Stimulated activated CD4-positive, alpha-beta T cell treated with anti-CD3 and anti-CD28 coated beads, TNF-alpha, amount 100 ng/mL, for 4 hours (primary cell): ENCODE measurements at places on chromosomes 7 and 10.

DNA sequence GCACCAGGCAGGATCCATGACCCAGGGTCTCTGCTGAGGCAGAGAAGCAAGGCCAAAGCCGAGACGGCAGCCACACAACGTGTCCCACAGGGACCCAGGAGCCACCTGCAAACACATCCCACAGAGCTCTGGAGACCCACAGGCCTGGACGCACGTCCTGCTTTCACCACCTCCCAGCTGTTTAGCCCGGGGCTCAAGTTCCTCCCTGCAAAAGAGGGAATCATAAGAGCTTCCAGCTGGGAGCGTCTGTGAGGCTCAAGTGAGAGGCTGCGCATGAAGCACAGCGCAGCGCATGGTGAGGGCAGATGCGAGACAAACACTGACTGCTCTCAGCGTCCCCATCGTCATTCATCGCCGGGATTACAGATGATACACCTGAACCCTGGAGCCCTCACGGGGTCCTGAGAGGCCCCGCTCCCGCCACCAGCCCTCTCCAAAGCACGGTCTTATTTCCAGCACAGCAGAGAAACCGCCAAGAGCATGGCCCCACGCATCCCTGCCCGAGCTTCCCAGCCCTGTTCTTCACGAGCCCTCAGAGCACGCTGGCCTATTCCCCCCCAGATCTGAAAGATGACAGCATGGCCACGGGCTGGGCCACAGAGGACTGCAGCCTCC lies 88.7 kb downstream of the MAD1L1 start:
- no peak for DNase-seq

- no peak for DNase-seq
Observed at GRCh38 chr10:97067716-97068391, 117.9 kb downstream of the SLIT1 start.

DNA sequence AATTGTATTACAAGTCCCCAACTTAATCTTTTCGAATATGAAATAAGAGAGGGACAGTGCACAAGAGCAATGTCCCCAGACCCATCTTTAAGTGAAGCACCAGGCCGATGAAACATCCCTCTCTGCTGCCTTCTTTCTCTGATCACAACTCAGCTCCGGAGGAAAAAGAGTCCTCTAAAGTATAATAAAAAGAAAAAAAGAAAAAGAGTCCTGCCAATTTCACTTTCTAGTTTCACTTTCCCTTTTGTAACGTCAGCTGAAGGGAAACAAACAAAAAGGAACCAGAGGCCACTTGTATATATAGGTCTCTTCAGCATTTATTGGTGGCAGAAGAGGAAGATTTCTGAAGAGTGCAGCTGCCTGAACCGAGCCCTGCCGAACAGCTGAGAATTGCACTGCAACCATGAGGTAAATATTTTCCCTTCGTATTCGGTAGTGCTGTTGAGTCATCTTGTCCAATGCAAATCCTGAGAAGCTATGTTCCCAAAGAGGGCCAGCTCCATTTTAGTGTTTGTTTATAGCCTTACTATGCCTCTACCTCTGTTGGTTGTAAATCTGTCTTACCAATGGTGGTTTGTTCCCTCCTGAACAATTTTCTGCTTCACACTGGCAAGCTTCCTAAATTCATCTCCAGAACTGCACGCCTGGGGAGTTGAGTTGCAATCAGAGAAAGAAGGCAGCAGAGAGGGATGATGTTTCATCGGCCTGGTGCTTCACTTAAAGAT lies at the start of gene IFIT2:
IFIT2 (plus strand) TSS at position 326 of the 725 bp plus-strand sequence; CDS start at position 404, 78 bp downstream.
- DNase-seq = no peak

GRCh38 chr10:62843600-62843999 lies 27.4 kb upstream of the EGR2 start:
- no peak for DNase-seq

DNA sequence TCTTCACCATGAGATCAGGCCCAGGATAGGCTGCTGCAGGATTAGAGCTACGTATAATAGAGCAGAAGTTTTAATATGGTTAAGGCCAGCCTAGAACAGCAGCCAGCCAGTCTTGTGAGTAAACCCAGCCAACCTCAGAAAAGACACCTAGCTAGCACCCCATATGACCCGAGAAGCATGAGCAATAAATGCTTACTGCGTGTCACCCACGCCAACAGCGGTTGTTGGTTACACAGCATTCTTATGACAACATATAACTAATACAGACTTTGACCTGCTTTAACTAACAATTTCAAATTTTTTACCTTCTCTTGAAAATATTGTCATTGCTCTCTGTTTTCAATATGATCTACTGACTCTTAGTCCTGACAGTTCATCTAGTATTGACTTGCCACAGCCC lies 105.7 kb downstream of the HBP1 start:
- no peak for DNase-seq

- no peak for DNase-seq
Observed at GRCh38 chr10:112352044-112352443, 21.9 kb upstream of the ACSL5 start.

DNA sequence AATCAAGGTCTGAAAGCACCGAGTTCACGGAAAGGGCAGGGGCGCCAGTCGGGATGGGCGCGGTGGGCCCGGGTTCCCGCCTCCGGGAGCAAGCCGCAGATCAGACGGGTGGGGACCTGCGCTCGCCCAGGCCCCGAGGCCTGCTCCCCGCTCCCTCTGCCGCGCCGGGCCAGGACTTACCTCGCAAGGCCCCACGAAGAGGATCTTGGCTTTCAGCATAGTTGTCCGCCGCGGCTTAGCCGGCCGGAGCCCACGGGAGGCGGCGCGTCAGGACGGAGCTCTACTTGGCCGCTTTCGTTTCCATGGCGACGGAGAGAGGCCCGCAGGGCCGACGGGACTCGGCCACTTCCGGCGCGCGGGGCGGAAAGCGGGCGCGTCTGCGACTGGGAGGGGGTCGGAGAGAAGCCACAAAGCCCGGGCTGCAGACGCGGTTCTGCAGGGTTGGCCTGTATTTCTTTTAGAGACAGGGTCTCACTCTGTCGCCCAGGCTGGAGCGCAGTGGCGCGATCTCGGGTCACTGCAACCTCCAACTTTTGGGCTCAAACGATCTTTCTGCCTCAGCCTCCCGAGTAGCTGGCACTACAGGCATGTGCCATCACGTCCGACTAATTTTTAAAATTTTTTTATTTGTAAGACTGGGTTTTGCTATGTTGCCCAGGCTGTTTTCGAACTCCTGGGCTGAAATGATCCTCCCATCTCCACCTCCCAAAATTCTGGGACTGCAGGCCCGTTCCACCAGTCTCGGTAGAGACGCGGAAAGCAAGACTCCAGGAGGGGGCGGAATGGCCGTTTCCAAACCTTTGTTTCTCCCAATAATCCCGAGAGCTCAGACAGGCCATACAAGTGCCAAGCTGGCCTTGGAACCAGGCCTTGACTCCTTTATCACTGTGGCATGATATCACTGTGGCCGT lies at the start of gene IFT22:
IFT22 (minus strand) TSS at position 322 of the 911 bp plus-strand sequence; CDS start at position 219, 103 bp downstream.
- DNase-seq = peak; percentile 69

- DNase-seq = no peak
Observed at GRCh38 chr7:76225379-76225778, 23.7 kb downstream of the SRRM3 start.

GRCh38 chr7:74457007-74457406 lies 3.3 kb downstream of the GTF2IRD1 start:
- no peak for DNase-seq

GRCh38 chr10:97977673-97978072 lies 52.7 kb downstream of the CRTAC1 start:
- DNase-seq = no peak

GRCh38 chr7:116730097-116731022 lies 58.4 kb downstream of the MET start:
- DNase-seq = no peak

GRCh38 chr10:66780796-66781195 lies 145.0 kb upstream of the LRRTM3 start:
- no peak for DNase-seq

- no peak for DNase-seq
Observed at GRCh38 chr7:111238886-111239285, 148.0 kb downstream of the LRRN3 start.

DNA sequence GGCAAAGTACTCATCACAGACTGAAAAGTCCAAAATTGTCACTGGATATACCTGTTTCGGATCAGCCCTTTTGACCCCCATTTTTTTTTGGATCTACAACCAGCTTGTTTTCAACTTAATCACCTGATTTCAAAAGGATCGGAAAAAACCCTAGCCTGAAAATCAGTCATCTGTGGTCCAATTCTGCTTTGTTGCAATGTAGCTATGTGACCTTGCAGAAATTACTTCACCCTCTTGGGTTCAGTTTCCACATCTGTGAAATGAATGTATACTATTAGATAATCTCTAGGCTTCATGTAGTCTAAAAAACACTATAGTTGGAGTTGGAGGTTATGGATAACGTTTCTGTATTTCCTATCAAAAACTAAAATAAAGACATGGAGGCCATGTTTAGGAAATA lies 37.1 kb downstream of the STEAP4 start:
- no peak for DNase-seq

- no peak for DNase-seq
Observed at GRCh38 chr7:53603461-53603860, 568.0 kb downstream of the POM121L12 start.

GRCh38 chr10:114373631-114374030 lies 30.7 kb downstream of the AFAP1L2 start:
- no peak for DNase-seq

DNA sequence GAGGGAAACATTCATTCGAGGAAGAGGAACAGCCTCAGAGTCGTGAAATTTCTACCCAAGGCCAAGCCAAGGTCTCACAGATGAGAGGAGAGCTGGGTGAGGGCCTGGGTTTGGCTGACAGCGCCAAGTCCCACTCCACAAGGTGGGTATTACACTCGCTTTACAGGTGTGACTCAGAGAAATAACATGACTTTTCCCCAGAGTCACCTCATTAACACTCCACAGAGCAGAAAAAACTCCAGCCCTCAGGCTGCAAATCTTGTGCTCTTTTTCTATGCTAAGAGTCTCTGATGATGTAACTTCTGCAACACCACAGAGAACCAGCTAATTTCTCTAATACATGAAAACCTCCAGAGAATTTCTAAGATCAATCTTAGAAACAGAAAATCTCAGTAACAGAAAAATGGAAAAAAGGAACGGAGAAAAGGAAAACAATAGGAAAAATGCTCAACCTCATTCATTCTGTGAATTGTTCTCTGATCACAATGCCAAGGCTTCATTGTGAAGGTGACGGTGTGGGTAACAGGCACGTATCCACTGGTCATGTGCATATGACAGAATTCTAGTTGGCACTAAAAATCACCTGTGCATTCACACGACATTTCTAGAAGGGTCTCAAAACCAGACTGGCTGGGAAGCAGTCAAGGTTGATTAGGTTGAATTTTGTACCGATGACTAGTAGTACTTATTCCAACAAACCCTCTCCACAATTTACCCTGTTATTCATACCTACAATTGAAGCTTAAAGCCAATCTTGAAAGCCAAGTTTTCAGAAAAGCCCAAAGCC lies 20.3 kb downstream of the YWHAG start:
- no peak for DNase-seq

- no peak for DNase-seq
Observed at GRCh38 chr10:3787816-3788215, 2.8 kb upstream of the KLF6 start.

- no peak for DNase-seq
Observed at GRCh38 chr7:45657890-45658715, 83.9 kb downstream of the ADCY1 start.

DNA sequence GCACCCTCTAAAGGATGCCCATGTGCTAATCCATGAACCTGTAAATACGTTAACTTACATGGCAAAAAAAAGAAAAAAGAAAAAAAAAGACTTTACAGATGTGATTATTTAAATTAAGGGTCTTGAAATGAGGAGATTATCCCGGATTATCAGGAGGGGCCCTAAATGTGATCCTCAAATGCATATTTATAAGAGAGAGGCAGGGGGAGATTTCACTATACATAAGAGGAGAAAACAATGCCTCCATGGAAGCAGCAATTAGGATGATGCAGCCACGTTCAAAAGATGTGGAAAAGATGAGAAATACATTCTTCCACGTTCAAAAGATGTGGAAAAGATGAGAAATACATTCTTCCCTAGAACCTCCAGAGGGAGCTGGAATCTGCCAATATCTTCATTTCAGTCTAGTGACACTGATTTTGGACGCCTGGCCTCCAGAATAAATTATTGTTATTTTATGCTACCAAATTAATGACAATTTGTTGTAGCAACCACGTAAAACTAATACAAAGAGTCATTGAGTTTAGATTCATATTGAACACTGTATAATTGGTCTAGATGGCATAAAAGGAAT lies 328.4 kb upstream of the GNAI1 start:
- DNase-seq = no peak

DNA sequence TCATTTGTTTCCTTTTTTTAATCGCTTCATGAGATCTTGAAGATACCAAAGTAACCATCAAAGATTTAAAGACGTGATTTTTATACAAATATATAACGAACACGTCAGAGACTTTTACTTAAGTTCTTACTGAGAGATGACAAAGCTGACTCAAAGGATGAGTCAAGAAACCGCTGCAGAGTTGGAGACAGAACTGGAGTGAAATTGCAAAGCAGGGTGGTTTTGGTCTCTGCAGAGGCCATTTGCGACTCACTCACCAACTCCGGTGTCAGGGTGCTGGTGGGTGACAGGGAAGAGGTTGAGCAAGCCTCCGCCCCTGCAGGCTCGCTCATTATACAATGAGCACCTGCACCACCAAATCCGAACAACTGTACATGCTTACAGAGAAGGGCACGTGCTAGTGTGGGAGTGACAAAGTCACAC lies 75.2 kb downstream of the DNAJB6 start:
- DNase-seq = no peak

GRCh38 chr7:25238066-25238725 lies 9.9 kb upstream of the NPVF start:
- DNase-seq = no peak

GRCh38 chr10:112807013-112807412 lies 143.0 kb upstream of the TCF7L2 start:
- DNase-seq = no peak

DNA sequence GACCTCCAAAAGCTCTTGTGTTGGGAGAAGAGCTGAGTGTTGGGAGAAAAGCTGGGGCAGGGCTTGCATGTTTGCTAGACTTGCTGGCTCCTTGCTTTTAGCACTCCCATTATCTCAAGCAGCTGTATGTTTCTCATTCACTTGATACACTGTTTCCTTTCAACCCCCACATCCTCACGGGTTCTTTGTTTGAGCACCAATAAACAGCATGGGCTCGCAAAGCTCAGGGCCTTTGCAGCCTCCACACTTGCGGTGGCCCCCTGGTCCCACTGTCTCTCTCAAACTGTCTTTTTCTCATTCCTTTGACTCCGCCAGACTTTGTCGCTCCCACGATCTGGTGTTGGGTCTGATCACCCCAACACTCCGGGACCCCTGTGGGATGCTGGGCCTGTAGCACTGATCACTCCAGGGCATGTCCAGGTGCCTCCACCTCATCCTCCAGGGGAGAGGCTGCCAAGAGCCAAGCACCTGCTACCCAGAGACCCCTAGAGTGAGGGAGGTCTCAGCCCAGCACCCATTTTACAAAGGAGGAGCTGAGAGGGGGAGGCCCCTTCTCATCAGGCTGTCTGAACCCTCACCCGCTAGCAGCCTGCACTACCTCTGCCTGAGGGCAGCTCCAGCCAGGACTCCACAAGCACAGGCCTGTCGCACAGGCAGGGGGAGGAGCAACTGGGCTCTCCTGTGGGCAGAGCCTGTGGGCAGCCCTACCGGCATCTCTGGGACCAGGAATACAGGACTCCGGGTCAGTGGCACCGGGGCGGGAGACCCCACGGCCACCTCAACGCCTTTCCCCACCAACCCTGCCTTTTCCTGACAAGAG lies 49.1 kb upstream of the MSMB start:
- DNase-seq = no peak
